Gastroesophageal sphincter (tissue), 4 donors: ENCODE measurements at places on chromosomes 11 and 22. TPM values are rescaled to one million over a fixed set of nuclear protein-coding genes. Genes with fewer than 3 reads are reported as not detected.

C11orf97 gene
- total RNA-seq: not detected

P2RY2 gene
- total RNA-seq: 0.35 TPM

RFPL3 gene
- not detected for total RNA-seq

CCND1 gene
- total RNA-seq: 50.7 TPM

CALCA gene
- total RNA-seq: not detected

TBX10 gene
- total RNA-seq: not detected

MRGPRF gene
- 152 TPM for total RNA-seq

SMIM35 gene
- total RNA-seq: not detected

DGCR8 gene
- 27.6 TPM for total RNA-seq

C11orf91 gene
- not detected for total RNA-seq

APOA5 gene
- total RNA-seq: not detected

OR52H1 gene
- total RNA-seq: 0.54 TPM

LRRC56 gene
- total RNA-seq: 0.69 TPM

PLEKHB1 gene
- total RNA-seq: 49.3 TPM
